CD4-positive, alpha-beta T cell treated with Interleukin-6 for 4 hours (primary cell): ENCODE measurements at places on chromosomes 12 and 14.

- no peak for DNase-seq
Observed at GRCh38 chr12:75289753-75290152, 40.4 kb downstream of the CAPS2 start.

GRCh38 chr12:51591016-51591901 is at the start of gene SCN8A:
TSS of gene SCN8A (plus strand) at chr12:51591233. CDS start at chr12:51662818, 71,585 bp downstream.
- peak; percentile 63 for DNase-seq

DNA sequence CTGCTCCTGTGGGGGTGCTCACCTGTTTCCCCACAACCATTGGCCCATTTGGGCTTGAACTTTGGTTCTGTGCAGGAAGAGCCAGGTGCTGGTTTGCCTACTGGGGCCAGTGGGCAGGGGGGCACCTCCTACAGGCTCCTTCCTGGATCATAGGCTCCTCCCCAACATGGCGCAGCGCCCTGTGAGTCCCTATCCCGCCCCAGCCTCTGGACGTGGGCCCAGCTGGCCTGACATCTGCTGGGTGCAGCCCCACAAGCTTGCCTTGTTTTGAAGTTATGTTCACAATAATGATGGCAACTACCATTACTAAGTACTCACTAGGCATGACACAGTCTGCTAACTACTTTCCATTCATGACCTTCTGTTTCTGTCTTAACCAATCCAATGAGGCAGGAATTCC is 147.8 kb downstream of the RBM19 start:
- DNase-seq, result no peak

GRCh38 chr12:91777268-91777992 is 368.2 kb downstream of the BTG1 start:
- DNase-seq, result no peak

DNA sequence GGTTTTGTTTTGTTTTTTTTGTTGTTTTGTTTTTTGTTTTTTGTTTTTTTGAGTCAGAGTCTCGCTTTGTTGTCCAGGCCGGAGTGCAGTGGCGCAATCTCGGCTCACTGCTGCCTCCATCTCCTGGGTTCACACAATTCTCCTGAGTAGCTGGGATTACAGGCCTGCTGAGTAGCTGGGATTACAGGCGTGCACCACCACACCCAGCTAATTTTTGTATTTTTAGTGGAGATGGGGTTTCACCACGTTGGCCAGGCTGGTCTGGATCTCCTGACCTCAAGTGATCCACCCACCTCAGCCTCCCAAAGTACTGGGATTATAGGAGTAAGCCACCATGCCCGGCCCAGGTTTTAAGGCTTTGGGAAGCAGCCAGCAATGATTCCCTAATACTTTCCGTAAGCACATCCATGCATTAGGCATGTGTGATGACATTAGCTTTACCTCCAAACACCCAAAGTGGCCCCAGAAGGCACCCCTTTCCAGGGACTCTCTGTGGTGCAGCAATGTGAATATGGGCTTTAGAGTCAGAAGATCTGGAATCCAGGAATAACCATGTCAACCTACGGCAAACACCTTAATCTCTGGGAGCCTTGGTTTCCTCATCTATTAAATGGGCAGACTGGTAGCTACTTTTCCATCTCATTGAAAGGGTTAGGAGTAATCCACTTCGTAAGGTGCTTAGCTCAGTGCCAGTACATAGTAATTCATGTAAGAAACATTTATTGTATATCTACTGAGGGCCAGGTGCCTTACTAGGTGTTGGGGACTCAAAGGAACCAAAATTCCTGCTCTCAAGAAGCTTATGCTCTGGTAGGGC is 152.9 kb downstream of the ZFP36L1 start:
- DNase-seq, result no peak

- DNase-seq, result no peak
Observed at GRCh38 chr12:109016978-109017377, 3.9 kb downstream of the SVOP start.

GRCh38 chr12:50401500-50402081 is 906 bp downstream of the LARP4 start:
- DNase-seq, result no peak

GRCh38 chr12:101604132-101604531 is 9.4 kb downstream of the MYBPC1 start:
- no peak for DNase-seq
